Hematopoietic multipotent progenitor cell treated with erythropoietin and hydrocortisone succinate and interleukin-3 and kit ligand, for 4 days (in vitro differentiated cells): ENCODE measurements at places on chromosomes 6 and 20.

- DNase-seq = peak; percentile 86
Observed at GRCh38 chr6:90044833-90045381, 150.6 kb downstream of the GJA10 start.

GRCh38 chr6:31349301-31349700 lies 7.7 kb downstream of the HLA-B start:
- no peak for DNase-seq

DNA sequence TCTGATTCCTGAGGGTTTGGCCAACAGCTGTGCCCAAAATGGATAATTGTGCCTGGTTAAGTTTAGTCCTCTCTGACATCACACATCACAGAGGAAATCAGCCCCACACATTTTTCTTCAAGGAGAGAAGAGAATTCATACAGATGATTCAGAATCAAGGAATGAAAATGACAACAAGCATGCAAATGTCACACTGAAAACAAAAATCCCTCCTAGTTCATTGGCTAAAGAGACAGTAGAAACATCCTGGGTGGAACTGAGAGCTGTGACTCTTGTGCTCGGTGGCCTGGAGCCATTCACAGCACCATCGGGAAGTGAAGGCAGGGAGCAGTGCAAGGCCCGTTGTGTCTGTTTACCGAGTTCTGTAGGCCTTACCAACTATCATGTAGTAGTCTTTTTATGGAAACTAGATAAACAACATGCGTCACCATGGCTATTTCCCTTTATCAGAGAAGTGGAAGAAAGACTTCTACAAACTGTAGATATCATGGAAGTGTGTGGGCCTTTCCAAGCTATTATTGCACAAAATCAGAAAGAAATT lies 81.7 kb upstream of the TENT5A start:
- no peak for DNase-seq

- DNase-seq = peak; percentile 42
Observed at GRCh38 chr6:159118924-159119323, 50.3 kb upstream of the FNDC1 start.

GRCh38 chr20:2631228-2631627 lies 21.2 kb upstream of the NOP56 start:
- DNase-seq = no peak

DNA sequence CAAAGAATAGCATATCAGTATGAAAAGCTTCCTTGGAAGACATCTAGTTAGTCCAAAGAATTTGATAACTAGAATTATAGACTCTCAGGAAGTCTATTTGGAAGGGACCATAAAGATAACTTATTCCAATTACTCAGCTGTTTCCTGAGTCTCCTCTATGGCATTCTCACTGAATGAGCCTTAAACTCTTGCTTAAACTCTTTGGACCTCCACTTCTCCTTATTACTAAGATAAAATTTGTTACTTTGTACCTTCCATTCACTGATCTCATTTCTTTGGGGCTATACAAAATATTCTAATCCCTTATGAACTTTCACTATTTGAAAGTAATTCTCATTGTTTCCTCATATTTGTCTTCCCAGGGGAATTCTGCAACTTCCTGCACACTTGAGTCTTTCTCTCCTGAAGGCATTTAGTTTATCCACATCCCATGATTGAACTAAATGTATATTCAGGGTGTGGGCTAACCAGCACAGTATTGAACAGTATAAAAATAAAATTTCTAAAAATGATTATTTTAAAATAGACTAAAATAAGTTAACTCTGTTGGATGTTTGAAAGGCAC lies 67.1 kb upstream of the NOTCH4 start:
- no peak for DNase-seq

DNA sequence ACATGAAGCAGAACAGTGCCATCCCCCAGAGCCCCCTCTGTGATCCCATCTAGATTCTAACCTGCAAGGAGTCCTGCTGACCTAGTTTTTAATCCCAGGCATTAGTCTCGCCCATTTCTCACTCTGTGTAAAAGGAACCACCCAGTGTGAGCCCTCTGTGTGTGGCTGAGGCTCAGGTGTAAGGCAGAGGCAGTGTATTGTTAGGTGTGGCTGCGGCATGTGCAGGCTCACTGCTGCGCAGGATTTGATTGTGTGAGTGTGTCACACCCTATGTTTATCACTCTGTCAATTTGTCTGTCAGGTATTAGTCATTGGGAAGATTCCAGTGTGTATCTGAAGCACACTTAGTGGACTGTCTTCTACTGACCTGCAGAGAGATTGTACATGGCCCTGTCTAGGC lies 13.7 kb upstream of the CST8 start:
- no peak for DNase-seq
